EL (cell line): ENCODE measurements at places on chromosomes 1 and 21.

- DNase-seq: peak; percentile 37
Measured at GRCh38 chr1:55717111-55717510, 501.9 kb upstream of the USP24 start.

- no peak for DNase-seq
Measured at GRCh38 chr1:214003233-214003632, 15.5 kb downstream of the PROX1 start.

GRCh38 chr21:42845296-42845965 is 33.9 kb downstream of the WDR4 start:
- no peak for DNase-seq

DNA sequence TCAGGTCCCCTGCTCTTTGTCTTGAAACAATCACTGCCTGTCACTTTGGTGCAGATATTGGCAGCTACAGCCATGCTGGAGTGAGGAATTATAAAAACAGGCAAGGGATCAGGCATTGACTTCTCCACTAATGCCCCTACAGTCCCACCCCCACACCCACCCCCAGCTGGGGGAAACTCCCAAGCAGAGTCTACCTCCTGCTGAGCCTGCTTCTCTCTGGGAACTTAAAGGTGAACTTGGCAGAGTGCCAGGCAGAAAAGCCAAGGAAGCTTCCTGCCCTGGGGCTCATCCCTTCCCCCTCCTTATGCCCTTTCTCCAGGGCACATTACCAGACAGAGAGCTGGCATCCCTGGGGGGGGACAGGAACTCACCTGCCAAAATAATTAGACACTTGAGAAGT is 6.7 kb downstream of the NCMAP start:
- DNase-seq: no peak

- DNase-seq: no peak
Measured at GRCh38 chr1:222940906-222941305, 126.1 kb downstream of the DISP1 start.

DNA sequence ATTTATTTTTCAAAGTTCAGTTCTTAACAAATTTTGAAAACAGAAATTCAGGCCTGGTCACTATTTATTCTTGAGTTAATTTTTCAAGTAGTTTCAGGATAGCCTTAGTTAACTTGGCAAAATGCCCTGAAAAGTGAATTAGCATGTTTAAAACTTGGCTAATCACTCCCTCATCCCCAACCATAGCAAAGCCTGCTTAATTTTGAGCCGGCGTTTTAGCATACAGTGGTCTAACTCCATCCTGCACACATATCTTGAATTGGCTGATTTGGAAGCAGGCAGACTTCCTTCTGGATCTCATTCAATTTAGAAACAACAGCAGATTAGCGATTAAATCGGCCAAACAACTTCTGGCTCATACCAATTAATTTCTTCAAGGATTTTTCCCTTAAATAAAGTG is 439.2 kb downstream of the PTBP2 start:
- DNase-seq: no peak

DNA sequence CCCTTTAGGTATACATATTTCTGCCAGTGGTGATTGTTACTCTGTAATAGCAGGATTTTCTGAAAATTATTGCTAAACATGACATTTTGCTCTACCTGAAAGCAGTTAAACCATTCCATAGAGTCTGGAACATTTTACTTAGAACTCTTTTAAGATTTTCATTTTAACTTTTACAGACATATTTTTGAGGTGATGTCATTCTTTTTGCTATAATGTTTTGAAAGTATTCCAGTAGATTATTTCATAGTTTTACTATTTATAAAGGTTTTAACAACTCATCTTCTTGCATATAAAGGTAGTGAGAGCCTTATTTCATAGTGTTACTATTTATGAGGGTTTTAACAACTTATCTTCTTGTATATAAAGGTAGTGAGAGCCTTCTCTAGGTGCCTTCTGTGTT is 42.9 kb downstream of the PTBP2 start:
- DNase-seq: peak; percentile 13

- no peak for DNase-seq
Measured at GRCh38 chr1:98197356-98197755, 276.5 kb upstream of the DPYD start.

DNA sequence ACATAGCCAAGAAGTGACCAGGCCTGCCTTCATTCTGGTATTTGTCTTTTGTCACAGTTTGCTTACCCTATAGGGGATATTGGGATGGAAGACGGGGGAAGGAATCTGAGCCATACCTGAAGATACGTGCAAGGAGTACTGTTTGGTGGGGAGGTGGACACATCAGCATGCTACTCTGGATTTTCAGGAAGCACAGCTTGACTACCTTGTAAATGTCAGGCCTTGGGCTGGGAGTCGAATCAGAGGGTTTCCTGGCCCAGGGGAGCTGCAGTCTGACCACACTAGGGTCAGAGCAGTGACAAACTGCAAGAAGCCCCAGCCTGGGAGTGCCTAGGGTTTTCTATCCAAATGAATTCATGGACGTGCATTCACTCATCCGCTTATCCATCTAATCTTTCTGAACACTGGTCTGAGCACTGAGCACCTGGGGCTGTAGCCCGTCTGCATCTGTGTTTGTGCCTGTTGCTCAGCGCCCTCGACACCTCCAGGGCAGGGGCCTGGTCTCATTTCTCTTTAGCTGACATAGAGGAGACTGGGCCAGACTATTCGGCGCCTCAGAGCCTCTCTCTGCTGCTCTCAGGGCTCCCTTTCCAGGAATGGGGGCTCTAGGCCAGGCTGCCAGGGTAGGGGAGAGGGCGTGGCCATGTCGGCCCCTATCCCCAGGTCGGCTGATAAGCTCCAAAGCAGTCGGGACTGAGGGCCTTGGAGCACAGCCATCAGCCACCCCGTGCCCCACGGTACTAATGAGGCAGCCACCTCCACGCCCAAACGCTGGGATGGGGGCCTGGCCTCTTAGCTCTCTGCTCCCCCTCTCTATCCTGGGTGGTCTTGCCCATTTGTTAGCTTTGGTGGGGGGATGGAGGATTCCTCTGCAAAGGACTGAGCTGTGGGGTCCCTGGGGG is 47.0 kb upstream of the SLC2A1 start:
- DNase-seq: no peak

DNA sequence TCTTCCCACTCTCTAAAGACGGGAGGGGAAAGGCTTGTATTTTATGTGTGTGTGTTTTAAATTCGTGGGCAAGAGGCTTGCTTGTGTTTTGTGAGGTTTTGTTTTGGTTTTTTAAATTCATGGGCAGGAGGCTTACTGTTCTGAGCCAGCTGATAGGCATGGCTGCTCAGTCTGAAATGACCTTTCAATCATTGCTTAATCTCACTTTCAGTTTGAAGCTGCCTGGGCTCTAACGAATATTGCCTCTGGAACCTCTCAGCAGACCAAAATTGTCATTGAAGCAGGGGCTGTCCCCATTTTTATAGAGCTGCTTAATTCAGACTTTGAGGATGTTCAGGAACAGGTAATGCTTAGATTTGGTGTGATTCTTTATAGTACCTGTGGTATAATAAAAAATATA is 20.3 kb upstream of the TXLNA start:
- no peak for DNase-seq

GRCh38 chr1:41433501-41433900 is 51.0 kb downstream of the EDN2 start:
- DNase-seq: no peak

GRCh38 chr1:201503397-201504176 is 3.3 kb downstream of the CSRP1 start:
- DNase-seq: peak; percentile 99

DNA sequence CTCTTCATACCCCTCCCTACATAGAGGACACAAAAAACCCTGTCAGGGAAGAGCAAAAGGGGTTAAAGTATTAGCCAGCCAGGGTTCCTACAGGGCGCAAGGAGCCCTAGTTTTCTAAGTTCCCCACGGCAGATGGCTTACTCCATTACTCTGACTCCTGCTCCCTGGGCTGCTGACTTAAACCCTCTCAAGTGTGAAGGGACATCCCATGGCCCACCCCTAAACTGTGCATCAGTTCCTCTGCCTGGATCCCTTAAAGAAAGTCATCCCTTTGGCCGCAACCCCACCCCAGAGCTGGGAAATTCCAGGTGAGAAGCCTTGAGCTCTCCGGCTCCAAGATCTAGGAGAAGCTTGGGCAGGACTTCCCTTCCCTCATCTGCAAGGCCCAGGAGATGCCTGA is 236.0 kb downstream of the TOMM20 start:
- DNase-seq: no peak

- DNase-seq: no peak
Measured at GRCh38 chr1:156667610-156667967, 9.6 kb downstream of the NES start.

- DNase-seq: peak; percentile 46
Measured at GRCh38 chr1:27528818-27529703, 39.1 kb upstream of the WASF2 start.

GRCh38 chr1:97909266-97909665 is 11.6 kb downstream of the DPYD start:
- no peak for DNase-seq

DNA sequence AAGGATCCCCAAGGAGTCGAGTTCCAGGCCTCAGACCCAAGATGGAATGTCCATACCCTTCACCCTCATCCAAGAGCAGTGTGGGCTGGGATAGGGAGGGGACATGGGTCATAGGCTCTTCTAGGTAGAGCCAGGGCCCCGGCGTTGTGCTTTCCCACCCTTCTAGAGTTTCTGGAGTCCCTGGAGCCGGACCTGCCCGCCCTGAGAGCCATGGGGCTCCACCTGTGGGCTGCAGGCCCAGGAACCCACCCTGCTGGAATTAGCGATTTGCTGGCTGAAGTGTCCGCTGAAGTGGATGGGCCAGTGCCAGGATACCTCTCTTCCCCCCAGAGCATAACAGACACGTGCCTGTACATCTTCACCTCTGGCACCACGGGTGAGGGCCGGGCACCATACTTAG is 1.1 kb downstream of the SLC27A3 start:
- DNase-seq: no peak

- no peak for DNase-seq
Measured at GRCh38 chr21:18524097-18524880, 120.7 kb upstream of the TMPRSS15 start.

DNA sequence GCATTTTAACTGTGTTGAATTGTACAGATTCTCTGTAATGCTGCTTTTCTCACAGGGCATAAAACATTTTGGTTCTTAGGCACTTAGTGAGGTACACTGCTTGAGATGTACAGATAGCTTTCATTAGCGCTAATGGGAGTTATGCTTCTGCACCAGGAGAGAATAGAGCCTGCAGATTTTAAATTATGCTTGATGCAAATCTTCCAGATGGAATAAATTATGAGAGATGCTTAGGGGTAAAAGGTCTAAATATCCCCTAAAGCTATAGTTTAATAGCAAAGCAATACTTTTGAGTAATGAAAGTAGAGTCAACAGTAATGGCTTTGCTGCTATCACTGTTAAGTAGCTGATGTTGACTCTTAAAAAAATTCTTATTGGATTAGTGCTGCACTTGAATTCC is 248.9 kb downstream of the S1PR1 start:
- DNase-seq: no peak

- DNase-seq: no peak
Measured at GRCh38 chr1:210003501-210003900, 65.5 kb downstream of the SYT14 start.

GRCh38 chr1:28885977-28886730 is 28.2 kb upstream of the EPB41 start:
- DNase-seq: no peak

GRCh38 chr21:43370091-43370658 is 56.8 kb downstream of the SIK1 start:
- DNase-seq: no peak

GRCh38 chr1:21659099-21659923 is 9.8 kb downstream of the RAP1GAP start:
- DNase-seq: peak; percentile 49

- DNase-seq: no peak
Measured at GRCh38 chr1:29478151-29478791, 241.9 kb downstream of the PTPRU start.

DNA sequence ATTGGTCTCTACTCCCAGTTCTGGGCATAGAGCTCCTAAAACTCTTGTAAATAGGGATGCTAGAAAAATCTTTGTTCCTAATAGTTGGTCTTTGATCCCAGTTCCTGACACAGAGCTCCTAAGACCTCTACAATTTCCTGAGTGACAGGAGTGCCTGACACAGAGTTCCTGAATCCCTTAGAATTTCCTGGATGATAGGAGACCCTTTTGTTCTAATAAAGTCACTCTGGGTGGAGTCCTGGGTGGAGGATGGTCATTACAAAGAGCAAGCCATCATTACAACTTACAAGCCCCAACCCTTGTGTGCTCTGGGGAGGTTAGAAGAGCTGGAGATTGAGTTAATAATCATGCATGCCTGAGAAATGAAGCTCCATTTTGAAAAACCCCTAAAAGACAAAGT is 58.4 kb downstream of the ZZZ3 start:
- DNase-seq: no peak

- peak; percentile 81 for DNase-seq
Measured at GRCh38 chr1:7956218-7957032, 5.1 kb upstream of the PARK7 start.

DNA sequence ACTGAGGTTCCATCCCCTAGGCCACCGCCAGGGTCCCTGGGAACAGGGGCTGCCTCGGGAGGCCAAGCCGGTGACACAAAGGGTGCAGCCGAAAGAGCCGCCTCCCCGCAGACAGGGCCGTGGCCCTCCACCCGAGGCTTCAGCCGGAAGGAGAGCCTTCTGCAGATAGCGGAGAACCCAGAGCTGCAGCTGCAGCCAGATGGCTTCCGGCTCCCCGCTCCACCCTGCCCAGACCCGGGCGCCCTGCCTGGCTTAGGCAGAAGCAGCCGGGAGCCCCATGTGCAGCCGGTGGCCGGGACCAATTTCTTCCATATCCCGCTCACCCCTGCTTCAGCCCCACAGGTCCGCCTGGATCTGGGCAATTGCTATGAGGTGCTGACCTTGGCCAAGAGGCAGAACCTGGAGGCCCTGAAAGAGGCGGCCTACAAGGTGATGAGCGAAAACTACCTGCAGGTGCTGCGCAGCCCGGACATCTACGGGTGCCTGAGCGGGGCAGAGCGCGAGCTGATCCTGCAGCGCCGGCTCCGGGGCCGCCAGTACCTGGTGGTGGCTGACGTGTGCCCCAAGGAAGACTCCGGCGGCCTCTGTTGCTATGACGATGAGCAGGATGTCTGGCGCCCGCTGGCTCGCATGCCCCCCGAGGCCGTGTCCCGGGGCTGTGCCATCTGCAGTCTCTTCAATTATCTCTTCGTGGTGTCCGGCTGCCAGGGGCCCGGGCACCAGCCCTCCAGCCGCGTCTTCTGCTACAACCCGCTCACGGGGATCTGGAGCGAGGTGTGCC is 1.4 kb downstream of the KLHDC7A start:
- no peak for DNase-seq

DNA sequence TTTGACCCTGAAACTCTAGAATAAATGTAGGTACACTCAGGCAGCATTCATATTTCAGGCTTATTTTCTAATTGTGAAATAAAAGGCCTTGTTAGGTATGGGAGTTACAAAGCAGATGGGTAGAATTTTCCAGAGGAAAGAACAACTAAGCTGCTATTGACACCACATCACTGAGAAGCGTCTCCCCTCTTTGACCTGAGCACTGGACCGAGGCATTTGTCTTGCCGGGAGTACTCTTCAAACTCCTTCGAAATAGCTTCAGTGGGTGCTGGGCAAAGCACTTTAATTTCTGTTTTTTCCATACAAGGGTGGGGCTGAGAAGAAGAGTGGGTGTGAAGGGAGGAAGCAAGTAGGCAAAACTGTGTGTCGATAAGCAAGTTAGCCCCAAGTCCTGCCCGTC is 36.4 kb downstream of the ABCA4 start:
- DNase-seq: no peak

- DNase-seq: peak; percentile 99
Measured at GRCh38 chr1:159889821-159890252, 10.1 kb downstream of the CFAP45 start.

- DNase-seq: no peak
Measured at GRCh38 chr1:156413391-156414246, 44.6 kb downstream of the RHBG start.
